ENCODE measurements at places on chromosomes 7 and 10. TPM values are rescaled to one million over a fixed set of nuclear protein-coding genes. Genes with fewer than 3 reads are reported as not detected.

DNA sequence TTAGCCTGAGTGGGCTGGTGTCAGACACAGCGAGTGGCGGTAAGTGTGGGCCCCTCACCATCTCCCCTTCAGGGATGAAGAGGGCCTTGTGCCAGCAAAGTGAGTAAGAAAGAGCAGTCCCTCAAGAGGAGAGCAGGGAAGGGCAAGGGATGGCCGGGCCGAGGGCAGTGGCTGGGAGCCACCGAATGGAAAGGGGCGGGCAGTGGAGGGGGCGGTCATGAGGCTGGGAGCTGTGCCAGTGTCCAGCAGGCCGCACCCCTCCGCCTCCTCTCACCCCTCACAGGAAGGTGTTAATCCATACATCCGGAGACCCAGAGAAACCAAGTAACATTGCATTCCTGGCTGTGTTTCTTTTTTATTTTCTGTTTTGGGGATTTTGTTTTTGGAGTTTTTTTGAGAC lies 28.6 kb upstream of the RASGEF1A start:
- no peak for DNase-seq

DNA sequence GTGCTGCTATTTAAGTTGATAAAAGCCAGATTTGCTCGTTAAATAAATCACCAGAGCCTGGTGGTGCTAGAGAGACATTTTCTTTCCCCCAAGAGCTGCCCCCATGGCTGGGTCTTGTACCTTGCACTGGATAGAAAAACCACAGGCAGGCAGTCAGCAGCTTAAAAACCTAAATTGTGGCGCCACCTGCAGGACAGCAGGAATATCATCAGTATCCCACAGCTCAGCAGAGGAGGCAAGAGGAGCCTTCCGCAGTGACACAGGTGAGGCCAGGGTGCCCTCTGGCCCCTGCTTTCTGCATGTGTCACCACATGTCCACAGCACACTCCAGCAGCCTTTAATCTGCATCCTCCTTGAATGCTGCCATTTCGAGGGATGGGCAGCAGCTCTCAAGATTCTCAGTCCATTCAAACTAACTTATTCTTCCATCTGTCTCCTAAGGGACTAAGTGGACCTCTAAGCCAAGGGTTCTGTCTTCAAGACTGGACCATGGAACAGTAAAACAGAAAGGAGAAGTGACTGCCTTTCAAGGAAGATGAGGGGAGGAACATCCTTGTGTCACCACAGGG lies 4.5 kb upstream of the PLXNA4 start:
- peak; percentile 81 for DNase-seq

DNA sequence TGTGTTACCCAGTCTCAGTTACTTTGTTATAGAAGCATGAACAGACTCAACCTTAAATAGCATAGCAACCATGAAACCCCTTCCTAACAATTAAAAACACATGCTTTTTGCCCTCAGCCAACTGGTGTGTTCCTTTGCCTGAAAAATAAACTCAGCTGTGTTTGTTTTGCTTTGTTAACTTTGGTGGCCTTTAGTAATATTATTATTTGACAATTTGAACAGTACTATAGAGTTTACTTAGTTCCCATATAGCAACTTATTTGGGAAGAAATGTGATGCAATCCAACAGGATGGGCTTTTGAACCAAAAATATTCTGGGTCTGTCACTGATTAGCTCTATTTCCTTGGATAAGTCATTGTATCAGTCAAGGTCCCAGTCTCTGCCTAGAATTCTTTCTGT lies 22.5 kb upstream of the MKLN1 start:
- DNase-seq: no peak

- DNase-seq: no peak
Observed at GRCh38 chr10:112739592-112740353, 210.3 kb upstream of the TCF7L2 start.

DNA sequence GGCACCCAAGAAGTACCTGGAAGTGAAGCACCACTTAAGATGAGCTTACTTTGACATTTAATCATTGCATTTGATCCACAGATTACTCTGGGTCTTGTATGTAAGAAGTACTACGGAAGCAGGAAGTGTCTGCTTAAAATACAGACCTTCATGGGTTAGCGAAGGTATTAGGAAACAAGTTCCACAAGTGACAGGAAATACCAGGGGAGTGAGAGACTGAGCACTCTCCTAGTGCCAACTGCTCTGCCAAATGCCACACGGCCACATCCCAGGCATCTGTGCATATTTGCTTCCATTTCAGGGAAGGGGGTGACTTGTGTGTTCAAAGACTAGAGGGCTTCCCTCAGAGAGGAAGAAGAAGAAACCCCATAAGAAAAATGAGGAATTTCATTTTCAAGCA lies 57.2 kb upstream of the ANK3 start:
- peak; percentile 41 for DNase-seq

GRCh38 chr7:155992974-155993373 lies 180.7 kb upstream of the SHH start:
- DNase-seq: no peak

DNA sequence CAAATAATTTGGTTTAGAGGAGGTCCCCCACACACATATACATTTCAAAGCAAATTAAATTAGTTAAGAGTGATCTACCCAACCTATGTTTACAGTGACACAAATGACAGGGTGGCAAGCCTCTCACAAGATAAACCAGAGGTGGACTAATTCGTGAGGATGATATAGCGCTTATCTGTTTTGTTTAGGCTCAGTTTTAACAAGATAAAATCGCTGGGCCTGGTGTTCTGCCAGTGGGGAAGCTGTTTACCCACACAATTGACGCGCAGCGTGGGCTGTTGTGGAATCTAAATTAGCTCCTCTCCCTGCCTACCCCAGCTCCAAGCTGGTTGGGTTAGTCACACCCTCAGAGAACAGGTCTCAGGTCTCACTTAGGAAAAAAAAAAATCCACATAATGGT lies 16.7 kb upstream of the PLXNA4 start:
- no peak for DNase-seq

GRCh38 chr10:10293041-10293440 lies 724.6 kb upstream of the CELF2 start:
- no peak for DNase-seq

- DNase-seq: no peak
Observed at GRCh38 chr7:83807774-83808173, 158.8 kb upstream of the SEMA3E start.

- no peak for DNase-seq
Observed at GRCh38 chr10:26331371-26331770, 106.8 kb upstream of the APBB1IP start.

DNA sequence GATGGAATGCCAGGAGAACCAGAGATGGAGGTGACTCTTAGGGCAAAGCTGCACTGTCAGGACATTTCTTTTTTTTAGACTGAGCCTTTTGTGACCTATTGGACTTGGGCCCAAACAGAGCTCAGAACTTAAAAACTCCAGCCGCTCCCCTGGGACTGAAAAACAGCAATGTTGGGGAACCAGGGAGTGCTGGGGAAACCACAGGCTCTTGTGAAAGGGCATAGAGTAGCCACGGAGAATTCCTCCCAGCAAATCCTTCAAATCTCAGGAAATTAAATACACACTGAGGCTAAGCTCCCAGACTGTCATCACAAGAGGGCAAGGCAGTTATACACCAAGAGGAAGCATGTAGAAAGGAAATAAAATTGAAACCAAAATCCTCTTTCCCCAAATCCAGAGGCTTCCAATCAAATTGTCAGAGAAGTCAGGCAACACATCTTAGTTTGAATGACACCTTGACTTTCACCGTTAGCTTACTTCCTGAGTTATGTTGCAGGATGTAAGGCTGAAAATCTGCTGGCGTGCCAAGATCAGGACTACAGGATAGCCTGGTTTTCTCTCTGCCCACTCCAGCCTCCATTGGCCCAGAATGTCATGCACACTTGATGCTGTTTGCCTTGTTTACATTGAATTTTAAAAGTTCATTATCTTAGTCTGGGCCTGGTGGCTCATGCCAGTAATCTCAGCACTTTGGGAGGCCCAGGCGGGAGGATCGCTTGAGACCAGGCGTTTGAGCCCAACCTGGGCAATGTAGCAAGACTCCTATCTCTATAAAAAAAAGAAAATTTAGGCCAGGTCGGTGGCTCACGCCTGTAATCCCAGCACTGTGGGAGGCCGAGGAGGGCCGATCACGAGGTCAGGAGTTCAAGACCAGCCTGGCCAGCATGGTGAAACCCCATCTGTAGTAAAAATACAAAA lies 2.6 kb upstream of the RFC2 start:
- DNase-seq: no peak

DNA sequence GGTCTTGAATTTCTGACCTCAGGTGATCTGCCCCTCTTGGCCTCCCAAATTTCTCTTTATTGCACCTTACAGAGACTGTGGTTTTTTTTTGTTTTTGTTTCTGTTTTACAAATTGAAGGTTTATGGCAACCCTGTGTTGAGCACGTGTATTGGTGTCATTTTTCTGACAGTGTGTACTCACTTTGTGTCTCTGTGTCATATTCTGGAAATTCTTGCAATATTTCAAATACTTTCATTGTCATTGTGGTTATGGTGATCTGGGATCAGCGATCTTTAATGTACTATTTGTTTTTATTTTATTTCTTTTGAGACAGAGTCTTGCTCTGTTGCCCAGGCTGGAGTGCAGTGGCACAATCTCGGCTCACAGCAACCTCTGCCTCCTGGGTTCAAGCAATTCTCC lies 89.8 kb downstream of the PRTFDC1 start:
- no peak for DNase-seq

DNA sequence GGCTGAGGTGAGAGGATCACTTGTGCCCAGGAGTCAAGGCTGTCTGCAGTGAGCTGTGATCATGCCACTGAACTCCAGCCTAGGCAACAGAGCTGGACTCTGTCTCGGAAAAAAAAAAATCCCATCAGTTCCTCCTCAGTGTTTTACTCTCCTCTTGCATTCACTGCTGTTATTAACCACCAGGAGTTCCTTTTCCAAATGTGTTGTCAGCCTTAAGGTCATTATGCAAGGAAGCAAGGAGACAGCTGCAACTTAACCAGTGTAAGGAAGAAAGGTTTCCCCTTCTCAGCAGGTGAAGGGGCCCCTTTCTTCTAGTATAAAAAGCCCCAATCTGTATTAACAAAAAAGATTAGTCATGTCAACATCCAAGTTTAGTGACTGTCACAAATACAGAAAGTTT lies 86.6 kb upstream of the LEP start:
- DNase-seq: no peak

DNA sequence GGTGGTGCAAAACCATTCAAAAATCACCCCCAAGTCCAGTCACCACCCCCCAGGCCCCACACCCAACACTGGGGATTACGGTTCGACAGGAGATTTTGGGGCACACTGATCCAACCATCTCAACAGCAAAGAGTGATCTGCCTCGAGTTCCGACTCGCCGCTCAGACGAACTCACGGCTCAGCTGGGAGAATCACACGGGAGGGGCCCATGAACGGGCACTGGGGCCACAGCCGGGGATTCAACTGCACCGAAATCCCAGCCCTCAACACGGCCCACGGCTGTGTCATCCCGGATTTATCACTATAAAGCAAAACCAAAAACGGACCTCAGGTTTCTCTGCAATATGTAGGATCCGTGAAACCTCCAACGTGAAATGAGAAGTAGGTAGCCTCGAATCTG lies 460.0 kb downstream of the DNAJB6 start:
- DNase-seq: no peak

DNA sequence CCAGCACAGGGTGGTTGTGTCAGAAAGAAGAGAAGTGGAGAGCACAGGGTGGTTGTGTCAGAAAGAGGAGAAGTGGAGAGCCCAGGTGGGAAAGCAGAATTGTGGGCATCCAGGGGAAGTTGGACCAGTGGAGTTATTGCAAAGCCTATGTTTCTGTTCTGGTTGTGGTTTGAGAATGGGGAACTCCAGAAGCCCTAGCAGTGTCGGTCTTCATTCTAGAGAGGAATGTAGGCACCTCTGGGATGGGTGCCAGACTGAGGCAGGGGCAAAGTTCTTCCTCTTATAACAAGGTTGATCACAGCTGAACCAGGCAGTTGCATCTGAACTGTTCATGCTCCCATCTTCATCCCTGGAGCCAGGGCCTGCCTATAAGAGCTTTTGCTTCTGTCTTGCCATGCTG lies 954 bp downstream of the FSCN3 start:
- no peak for DNase-seq

FGFBP3 gene
- 0.92 TPM for total RNA-seq

DGKI gene
- not detected for total RNA-seq

CYP3A5 gene
- 96.3 TPM for total RNA-seq

FAM25C gene
- not detected for total RNA-seq

MEOX2 gene
- total RNA-seq: not detected

ASB15 gene
- total RNA-seq: not detected

MALRD1 gene
- total RNA-seq: 0.64 TPM

NUPR2 gene
- total RNA-seq: not detected

IFIT1B gene
- not detected for total RNA-seq

SLC18A2 gene
- total RNA-seq: not detected

UPK3B gene
- 96.8 TPM for total RNA-seq

SAMD9L gene
- 0.37 TPM for total RNA-seq
